ENCODE measurements at places on chromosomes 2 and 18.

- DNase-seq, result no peak
Measured at GRCh38 chr2:168565112-168565511, 109.0 kb downstream of the CERS6 start.

DNA sequence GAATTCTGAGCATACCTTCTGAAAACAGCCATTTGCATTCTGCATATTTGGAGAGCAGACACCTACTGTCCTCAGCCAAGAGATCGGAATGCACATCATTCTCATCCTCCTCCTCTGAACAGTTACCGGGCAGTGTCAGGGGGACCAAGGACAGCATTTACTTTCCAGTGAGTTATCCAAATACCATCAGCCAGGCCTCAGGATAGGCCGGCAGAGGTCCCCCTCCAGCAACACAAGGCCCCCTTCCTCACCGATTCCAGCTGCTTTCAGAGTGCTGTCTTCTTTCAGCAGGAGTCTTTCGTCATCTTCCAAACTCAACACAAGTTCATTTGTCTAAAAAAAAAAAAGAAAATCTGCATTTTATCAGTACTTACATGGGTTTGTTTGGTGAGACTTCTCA is 55.3 kb downstream of the C2orf76 start:
- no peak for DNase-seq

DNA sequence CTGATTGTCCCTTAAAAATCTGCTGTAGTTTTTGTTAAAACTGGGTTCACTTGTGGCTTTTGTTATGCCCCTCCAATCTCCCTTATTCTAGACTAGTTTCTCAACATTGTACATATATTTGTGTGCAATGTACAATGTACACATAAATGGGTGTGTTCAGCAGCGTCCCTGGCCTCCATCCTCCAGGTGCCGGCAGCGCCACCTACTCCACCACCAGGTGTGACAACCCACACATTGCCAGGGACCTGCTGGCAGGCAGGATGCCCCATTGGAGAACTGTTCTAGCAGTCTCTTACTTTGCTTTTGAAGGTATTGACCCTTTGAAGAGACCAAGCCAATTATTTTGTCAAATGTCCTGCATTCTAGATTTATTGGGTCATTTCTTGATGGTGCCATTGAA is 75.4 kb downstream of the SH3RF3 start:
- DNase-seq, result no peak

GRCh38 chr2:117855886-117856285 is 41.4 kb downstream of the DDX18 start:
- no peak for DNase-seq

- DNase-seq, result no peak
Measured at GRCh38 chr2:150425121-150425955, 62.1 kb downstream of the RND3 start.

GRCh38 chr2:86021396-86022378 is 84.0 kb downstream of the POLR1A start:
- DNase-seq, result no peak
